HFFc6 (cell line): ENCODE measurements at places on chromosomes 5 and 9. TPM values are rescaled to one million over a fixed set of nuclear protein-coding genes. Genes with fewer than 3 reads are reported as not detected.

Gene SMIM33
- not detected in 3 replicates for total RNA-seq

Gene LCN15
- total RNA-seq: not detected in 3 replicates

Gene SPACA9
- 6.7 to 7.1 TPM (median 6.8 TPM) in 3 replicates for total RNA-seq

DNA sequence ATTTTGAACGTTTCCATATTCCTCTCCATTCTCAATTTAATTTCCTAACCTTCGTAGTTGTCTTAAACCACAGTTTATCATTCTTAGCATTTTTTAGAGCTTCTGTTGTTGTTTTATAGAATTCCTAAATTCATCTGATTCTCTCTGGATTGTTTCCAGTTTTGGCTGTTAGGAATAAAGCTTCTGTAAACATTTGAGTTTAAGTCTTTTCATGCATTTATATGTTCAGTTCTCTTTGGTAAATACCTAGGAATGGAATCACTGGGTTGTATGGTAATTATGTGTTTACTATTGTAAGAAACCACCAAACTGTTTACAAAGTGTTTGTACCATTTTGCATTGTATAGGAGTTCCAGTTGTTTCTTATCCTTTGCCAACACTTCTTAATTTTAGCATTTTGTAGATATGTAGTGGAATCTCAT, 29.7 kb downstream of the GPR21 start:
- no peaks in the 10 kb centered on the region for H3K27me3 ChIP-seq
- H3K4me1 ChIP-seq: peaks cover 62% of the 10 kb centered on the region
- H3K27ac ChIP-seq: peak overlapping the region; percentile 19; the same call in 1 of the 2 replicates
- peak overlapping the region; percentile 4 for H3K4me3 ChIP-seq
- DNase-seq: peak; percentile 68

DNA sequence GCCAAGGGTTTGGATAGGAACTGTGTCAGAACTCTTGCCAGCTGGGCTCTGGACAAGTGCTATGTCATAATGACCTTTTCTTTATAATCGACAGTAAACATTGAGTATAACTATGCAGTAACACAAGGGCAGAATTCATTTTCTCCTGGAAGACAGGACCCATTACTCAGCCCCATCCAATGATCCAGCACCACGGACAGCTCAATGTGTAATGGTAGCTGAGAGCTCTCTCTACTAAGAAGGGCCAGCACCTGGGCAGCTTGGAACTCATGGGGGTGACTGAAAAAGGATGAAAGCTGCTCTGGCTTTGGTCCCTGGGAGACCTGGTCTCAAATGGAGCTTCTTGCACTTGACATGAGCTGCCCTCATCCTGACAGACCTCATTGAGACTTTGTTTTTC, 347.8 kb downstream of the TRIM32 start:
- no peaks in the 10 kb centered on the region; the same call in 1 of the 2 replicates for H3K27me3 ChIP-seq
- DNase-seq: no peak
- H3K4me1 ChIP-seq: no peaks in the 10 kb centered on the region
- no peak overlapping the region for H3K27ac ChIP-seq
- no peak overlapping the region for H3K4me3 ChIP-seq

DNA sequence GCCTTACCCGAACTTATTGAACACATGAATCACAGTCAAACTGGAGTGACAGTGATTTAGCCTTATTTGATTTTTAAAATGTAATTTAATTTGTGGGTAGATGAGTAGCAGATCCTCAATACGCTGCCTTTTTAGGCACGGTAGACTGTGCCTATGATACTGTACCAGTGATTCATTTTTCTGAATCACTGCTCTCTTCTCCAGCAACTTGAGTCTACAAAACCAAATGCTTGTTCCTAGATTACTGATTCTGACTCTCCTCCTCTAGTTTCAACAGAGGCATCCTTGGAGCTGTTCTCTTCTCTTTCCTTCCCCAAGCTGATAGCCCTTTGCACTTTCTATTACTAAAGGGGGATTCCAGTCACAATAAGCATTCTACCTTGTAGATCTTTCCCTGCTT, 94.3 kb upstream of the IL7R start:
- no peak overlapping the region for H3K4me3 ChIP-seq
- no peak overlapping the region for H3K27ac ChIP-seq
- no peaks in the 10 kb centered on the region for H3K36me3 ChIP-seq
- no peak for DNase-seq
- H3K27me3 ChIP-seq: peaks cover 3% of the 10 kb centered on the region; the same call in 1 of the 2 replicates

GRCh38 chr9:36592801-36593583, 20.3 kb downstream of the MELK start:
- H3K27me3 ChIP-seq: no peaks in the 10 kb centered on the region; the same call in 1 of the 2 replicates
- H3K27ac ChIP-seq: peak overlapping the region; percentile 60
- no peak overlapping the region for H3K4me3 ChIP-seq
- DNase-seq: peak; percentile 22

- peaks cover 17% of the 10 kb centered on the region; the same call in 1 of the 2 replicates for H3K4me1 ChIP-seq
- no peaks in the 10 kb centered on the region for H3K36me3 ChIP-seq
- no peaks in the 10 kb centered on the region for H3K27me3 ChIP-seq
- no peak overlapping the region for H3K4me3 ChIP-seq
- peak; percentile 59 for DNase-seq
Measured at GRCh38 chr5:43305948-43306565, 7.2 kb downstream of the HMGCS1 start.

DNA sequence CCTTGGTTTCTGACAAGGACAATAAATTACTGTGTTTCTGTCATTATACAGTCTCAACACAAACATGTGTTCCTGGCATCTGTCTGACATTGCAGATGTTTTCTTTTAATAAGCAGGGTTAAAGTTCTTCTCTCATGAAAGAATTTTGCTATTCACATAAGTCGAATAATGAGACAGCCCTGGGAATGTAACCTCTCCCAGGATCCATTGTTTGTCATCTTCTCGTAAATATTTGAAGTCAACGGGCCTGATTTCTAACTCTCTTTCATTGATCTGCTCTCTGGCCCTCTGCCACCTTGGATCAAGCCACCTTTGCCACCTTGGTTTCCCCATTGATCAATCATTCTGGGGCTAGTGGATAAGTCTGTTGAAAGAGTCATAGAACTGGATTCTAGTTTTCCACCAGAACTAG, 12.9 kb upstream of the CAST start:
- H3K4me3 ChIP-seq: no peak overlapping the region
- peaks cover 32% of the 10 kb centered on the region for H3K4me1 ChIP-seq
- H3K27me3 ChIP-seq: no peaks in the 10 kb centered on the region; the same call in none of the 2 replicates
- no peak overlapping the region for H3K27ac ChIP-seq

- H3K36me3 ChIP-seq: peaks cover 39% of the 10 kb centered on the region
- H3K4me1 ChIP-seq: peaks cover 90% of the 10 kb centered on the region
- peak overlapping the region; percentile 92 for H3K4me3 ChIP-seq
- no peaks in the 10 kb centered on the region; the same call in 1 of the 2 replicates for H3K27me3 ChIP-seq
- H3K27ac ChIP-seq: peak overlapping the region; percentile 90
- no peak for DNase-seq
Measured at GRCh38 chr9:121273064-121273775, 5.3 kb downstream of the GSN start.

DNA sequence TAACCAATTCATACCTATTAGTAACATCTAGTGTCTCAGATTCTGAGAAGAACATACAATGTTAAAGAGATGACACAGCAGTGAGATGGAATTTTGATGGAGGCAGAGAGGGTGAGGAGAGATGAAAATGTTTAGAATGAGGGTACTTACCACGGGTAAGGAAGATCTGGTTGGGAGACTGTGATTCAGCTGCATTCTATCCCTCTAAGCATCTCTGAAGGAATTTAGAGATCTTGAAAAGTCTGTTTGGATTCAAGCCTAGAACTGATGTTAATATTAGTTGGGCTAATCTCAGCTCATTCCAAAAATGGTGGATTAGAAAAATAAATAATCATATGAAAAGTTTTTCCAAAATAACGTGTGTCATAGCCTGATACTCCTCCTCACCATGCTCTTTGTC, 191.5 kb upstream of the CLINT1 start:
- no peaks in the 10 kb centered on the region; the same call in 1 of the 2 replicates for H3K4me1 ChIP-seq
- no peak overlapping the region for H3K27ac ChIP-seq
- DNase-seq: no peak
- H3K36me3 ChIP-seq: no peaks in the 10 kb centered on the region
- H3K27me3 ChIP-seq: peaks cover 1% of the 10 kb centered on the region; the same call in 1 of the 2 replicates
- no peak overlapping the region for H3K4me3 ChIP-seq

DNA sequence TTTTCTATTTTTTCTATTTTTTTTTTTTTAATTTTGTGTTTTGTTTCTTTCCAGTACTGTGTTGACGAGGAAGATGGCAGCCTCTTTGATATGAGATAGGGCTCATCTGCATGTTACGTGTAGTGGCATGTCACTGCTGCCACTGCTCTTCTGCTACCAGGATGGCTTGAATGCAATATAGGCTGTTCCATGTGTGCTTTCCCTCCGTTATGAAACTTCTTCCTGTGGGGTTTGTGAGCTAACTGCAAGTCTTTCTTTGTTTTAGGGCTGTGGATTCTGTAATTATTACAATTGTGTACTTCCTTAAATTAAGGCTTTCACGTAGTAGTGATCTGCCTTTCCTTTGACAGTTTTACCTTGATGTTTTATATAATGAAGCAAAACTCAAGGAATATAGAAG, 184.6 kb downstream of the KDM4C start:
- no peaks in the 10 kb centered on the region for H3K27me3 ChIP-seq
- H3K36me3 ChIP-seq: peaks cover 4% of the 10 kb centered on the region; the same call in 1 of the 2 replicates
- no peak overlapping the region for H3K4me3 ChIP-seq

DNA sequence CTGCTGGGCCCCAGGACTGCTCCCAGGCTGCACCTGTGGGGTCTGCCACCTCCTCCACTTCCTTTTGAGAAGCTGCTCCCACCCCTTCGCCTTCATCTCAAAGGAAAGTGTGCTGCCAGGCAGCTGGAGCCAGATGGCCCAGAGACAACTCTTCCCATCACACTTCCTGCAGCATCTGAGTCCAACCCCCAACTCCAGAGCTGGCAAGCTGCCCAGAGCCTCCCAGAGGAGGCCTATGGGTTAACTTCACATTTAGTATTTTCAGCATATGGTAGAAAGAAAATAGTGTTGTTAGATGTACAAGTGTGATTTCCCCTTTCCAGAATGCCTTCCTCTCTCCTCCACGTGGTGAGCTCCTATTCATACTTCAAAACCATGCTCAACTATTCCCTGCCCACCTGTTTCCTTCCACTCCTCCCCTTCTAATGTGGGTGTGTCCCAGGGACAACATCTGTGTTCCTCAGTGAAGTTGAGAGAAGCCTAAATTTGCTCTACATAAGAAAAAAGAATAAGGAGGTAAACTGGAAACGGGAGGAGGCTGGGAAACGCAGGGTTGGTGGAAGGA, 38.6 kb upstream of the KCNMB1 start:
- H3K27ac ChIP-seq: no peak overlapping the region
- no peak for DNase-seq
- H3K4me1 ChIP-seq: no peaks in the 10 kb centered on the region
- H3K36me3 ChIP-seq: no peaks in the 10 kb centered on the region
- H3K27me3 ChIP-seq: peaks cover 17% of the 10 kb centered on the region; the same call in 1 of the 2 replicates
- no peak overlapping the region for H3K4me3 ChIP-seq

GRCh38 chr9:72048850-72049249, 11.6 kb downstream of the C9orf57 start:
- H3K4me3 ChIP-seq: no peak overlapping the region
- H3K27ac ChIP-seq: no peak overlapping the region
- DNase-seq: no peak
- no peaks in the 10 kb centered on the region for H3K36me3 ChIP-seq
- peaks cover 10% of the 10 kb centered on the region; the same call in 1 of the 2 replicates for H3K27me3 ChIP-seq

DNA sequence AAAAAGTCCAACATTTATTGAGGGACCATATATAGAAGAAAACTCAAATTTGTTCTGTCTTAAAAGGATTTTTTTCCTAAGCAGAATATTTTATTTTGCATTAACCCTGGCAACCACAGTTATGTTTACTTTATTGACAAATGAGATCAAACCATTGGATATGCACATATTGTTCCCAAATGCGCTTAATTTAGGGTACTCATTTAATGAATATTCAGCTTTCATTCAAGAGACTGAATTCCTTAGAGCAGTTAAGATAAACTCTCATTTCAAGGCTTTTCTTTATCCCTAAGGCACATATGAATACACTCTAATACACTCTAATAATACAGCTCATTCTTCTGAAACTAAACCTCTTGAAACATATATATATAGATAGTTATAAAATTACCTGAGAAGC, 150.2 kb downstream of the HMHB1 start:
- H3K4me3 ChIP-seq: no peak overlapping the region
- peaks cover 6% of the 10 kb centered on the region for H3K36me3 ChIP-seq
- no peak overlapping the region for H3K27ac ChIP-seq

DNA sequence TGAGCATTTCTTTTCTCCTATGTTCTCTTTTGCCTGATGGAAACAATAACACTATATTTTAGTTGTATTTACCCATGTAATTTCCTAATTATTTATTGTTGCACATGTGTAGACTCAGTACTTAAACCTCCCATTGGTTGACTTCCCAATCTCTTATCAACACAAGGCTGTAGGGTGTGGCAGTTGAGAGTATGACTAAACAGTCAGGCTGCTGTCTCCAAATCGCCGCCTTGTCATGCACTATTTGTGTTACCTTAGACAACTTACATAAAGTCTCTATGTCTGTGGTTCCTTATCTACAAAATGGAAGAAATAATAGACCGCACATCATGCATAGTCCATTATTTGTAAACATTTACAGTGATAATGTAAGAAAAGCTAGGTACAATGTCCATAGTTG, 68.9 kb upstream of the EFNA5 start:
- no peaks in the 10 kb centered on the region for H3K4me1 ChIP-seq
- H3K4me3 ChIP-seq: no peak overlapping the region
- no peaks in the 10 kb centered on the region for H3K36me3 ChIP-seq
- no peak overlapping the region for H3K27ac ChIP-seq
- no peaks in the 10 kb centered on the region for H3K27me3 ChIP-seq

DNA sequence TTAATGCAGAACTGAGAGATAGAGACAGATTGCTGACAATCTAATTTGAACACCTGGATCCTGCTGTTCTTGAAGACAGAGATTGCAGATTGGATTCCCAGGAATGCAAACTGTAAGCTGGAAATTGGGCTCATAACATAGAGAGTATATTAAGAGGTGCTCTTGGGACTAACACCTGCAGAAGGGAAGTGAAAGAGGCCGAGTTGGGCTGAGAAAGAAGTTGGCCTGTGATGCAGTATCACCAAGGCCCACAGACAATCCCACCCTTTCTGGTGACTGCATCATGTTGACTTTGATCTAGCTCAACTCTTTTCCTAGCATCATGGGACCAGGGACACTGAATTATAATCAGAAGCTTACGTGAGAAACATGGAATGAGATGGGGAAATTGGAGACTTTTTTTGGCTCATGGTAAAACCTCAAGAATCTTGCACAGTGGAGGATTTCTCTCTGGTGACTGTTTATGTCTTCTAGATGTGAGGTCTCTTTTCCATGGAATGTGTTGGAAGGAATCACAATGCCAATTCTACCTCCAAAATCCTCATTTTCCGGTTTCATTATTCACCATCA, 36.5 kb upstream of the NUDT12 start:
- H3K36me3 ChIP-seq: no peaks in the 10 kb centered on the region
- H3K4me1 ChIP-seq: no peaks in the 10 kb centered on the region
- no peak for DNase-seq
- H3K27ac ChIP-seq: no peak overlapping the region
- H3K4me3 ChIP-seq: no peak overlapping the region

GRCh38 chr5:141149812-141150211, at the start of gene PCDHB6:
Gene PCDHB6 (plus strand): TSS chr5:141150057. CDS start chr5:141150258, 201 bp downstream.
- peaks cover 5% of the 10 kb centered on the region for H3K27me3 ChIP-seq
- no peak within 1 kb of the TSS for H3K27ac ChIP-seq
- H3K4me1 ChIP-seq: peaks cover 7% of the 10 kb centered on the region
